ENCODE measurements at places on chromosomes 2 and 18.
A peak's percentile ranks its signal among the peaks of the same experiment; 100 is the strongest.

DNA sequence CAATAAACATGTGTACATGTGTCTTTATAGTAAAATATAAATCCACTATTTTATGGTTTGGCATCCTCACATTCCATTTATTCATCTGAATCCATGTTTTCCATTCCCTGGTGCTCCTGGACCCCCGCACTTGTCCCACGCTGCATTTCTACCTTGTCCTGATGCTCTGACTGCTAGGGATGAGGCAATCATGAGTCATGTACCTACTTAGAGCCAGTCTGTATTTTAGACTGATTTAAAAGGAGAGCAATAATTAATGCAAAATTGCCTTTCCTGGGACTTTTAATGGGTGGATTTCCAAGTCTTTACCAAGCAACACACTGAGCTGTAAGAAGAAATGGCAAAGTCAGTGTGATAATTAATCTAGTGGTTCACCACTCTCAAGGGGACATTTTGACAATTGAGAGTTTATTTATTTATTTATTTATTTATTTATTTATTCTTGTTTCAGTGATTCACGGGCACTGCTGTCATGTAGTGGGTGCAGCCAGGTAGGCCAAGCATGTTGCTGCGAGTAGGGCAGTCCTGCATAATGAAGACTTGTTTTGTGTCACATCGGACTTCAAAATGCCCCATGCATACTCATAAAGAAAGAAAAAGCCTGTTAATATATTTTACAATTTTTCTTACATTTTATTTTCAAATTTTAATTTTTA lies 419.3 kb upstream of the VWC2L start:
- no peak for DNase-seq

GRCh38 chr2:240913810-240914644 lies 7.9 kb downstream of the CROCC2 start:
- DNase-seq: peak; percentile 34

DNA sequence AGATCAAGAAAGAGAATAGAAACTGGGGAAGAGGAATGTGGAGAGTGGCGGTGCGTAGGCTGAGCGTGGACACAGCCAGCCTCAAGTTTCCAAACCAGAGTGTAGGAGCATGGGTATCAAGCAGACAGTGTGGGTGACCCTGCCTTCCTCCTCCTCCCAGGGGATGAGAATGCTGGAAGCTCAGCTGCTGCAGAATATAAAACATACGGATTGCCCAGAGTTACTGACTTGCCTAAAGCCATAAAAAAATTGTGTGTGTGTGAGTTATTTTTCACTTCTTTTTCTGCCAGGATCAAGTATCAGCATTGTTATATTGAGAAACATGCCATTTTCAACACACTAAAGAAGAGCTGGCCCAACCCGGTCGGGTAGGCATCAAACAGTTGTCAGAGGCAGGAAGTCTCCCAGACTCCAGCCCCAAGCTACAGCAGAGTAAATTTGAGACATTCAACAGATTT lies 333.3 kb upstream of the ACVR2A start:
- DNase-seq: no peak

- no peak for DNase-seq
These were observed 15.4 kb upstream of the ATP6V1B1 start for GRCh38 chr2:70920367-70920715.

- no peak for DNase-seq
These were observed 35.1 kb upstream of the CDC42EP3 start for GRCh38 chr2:37706334-37707183.

- no peak for DNase-seq
These were observed 31.0 kb downstream of the EIF2AK3 start for GRCh38 chr2:88596141-88596830.

- DNase-seq: no peak
These were observed 29.6 kb downstream of the TCF7L1 start for GRCh38 chr2:85162746-85163301.

DNA sequence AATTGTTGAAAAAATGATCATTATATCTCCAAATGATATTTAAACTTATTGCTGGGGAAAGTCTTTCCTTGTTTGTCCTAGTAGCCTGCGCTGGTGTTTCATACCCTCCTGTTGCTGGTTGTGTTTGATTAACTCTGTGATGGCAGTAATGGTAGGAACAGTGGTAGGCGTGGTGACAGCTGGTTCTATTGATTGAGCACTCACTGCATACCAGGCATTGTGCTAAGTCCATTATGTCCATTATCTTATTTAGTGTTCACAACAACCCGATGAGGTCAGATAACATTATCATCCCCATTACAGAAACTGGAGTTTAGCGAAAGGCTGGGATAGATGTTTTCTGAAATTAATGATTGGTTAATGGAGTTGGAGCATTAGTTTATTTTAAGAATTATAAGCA lies 77.8 kb upstream of the STON1 start:
- no peak for DNase-seq

DNA sequence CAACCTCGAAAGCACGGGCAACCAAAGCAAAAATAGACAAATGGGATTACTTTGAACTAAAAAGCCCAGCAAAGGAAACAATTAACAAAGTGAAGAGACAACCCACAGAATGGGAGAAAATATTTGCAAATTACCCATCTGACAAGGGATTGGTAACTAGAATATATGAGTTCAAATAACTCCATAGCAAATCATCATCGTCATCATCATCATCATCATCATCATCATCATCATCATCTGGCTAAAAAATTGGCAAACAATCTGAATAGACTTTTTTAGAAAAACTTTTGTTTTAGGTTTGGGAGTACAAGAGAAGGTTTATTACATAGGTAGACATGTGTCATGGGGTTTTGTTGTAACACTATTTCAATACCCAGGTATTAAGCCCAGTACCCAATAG lies 1239.3 kb upstream of the FAM98A start:
- DNase-seq: no peak

GRCh38 chr18:56246916-56247315 lies 391.5 kb downstream of the TXNL1 start:
- no peak for DNase-seq

DNA sequence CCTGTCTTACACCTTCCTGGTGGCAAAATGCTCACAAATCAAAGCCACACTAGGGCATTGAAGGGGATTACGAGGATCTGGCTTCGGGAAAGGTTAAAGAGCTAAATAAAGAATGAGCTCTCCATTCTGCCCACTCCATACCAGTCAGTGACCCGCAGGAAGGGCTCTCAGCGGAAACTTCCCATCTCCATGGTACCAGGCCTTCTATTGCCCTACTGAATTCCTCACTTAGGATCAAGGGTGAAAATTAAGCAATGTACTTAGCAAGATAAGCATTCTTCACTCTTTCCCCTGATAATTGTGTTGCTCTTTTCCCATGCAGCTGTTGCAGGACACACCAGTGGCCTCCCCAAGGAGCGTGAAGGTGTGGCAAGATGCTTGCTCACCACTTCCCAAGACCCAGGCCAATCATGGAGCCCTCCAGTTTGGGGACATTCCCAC lies 75.6 kb upstream of the TTC39C start:
- DNase-seq: no peak

- DNase-seq: no peak
These were observed 95.7 kb downstream of the MAPRE2 start for GRCh38 chr18:35136885-35137284.

DNA sequence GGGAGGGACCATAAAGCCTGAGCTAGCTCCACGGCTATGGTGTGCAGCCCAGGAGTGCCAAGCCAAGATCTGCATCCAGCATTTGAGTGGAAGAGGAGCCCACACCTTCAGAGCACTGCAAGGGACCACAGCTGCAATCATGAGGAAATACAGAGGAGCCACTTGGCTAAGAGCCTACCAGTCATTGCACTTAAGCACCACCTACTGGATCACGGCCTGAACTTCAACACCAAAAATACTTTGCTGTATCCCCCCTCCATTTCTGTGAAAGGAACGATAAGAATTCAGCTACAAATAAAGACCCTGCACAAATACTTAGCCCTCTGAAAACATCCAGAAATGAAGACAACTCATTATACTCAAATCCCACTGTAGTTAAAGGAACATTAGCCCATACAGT lies 545.3 kb downstream of the TSN start:
- no peak for DNase-seq

DNA sequence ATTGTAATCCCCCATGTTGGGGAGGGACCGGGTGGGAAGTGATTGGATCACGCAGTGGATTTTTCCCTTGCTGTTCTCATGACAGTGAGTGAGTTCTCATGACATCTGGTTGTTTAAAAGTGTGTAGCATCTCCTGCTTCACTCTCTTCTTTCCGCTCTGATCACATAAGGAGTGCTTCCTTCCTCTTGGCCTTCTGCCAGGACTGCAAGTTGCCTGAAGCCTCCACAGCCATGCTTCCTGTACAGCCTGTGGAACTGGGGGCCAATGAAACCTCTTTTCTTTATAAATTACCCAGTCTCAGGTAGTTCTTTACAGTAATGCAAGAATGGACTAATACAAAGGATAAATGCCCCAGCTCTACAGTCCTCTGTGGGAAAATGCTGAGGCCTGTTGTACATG lies 437.5 kb upstream of the NXPH2 start:
- no peak for DNase-seq

GRCh38 chr2:208392300-208392699 lies 14.3 kb upstream of the PTH2R start:
- no peak for DNase-seq

DNA sequence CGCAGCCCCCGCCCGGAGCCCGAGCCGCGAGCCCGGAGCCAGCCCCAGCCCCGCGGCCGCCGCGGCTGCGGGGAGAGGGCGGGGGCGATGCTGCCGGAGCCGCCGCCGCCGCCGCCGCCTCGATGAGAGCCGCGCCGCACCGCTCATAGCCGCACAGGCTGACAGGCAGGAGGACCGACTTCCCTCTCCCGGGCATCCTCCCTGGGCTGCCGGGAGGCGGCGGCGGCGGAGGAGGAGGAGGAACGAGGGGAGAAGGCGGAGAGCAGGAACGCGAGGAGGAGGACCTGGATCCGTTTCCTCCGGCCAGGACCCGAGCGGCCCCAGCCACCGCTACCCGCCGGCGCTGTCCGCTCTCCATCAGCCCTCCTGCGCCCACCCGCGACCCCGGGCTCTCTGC lies 370 bp downstream of the KLHL29 start:
- DNase-seq: peak; percentile 19

DNA sequence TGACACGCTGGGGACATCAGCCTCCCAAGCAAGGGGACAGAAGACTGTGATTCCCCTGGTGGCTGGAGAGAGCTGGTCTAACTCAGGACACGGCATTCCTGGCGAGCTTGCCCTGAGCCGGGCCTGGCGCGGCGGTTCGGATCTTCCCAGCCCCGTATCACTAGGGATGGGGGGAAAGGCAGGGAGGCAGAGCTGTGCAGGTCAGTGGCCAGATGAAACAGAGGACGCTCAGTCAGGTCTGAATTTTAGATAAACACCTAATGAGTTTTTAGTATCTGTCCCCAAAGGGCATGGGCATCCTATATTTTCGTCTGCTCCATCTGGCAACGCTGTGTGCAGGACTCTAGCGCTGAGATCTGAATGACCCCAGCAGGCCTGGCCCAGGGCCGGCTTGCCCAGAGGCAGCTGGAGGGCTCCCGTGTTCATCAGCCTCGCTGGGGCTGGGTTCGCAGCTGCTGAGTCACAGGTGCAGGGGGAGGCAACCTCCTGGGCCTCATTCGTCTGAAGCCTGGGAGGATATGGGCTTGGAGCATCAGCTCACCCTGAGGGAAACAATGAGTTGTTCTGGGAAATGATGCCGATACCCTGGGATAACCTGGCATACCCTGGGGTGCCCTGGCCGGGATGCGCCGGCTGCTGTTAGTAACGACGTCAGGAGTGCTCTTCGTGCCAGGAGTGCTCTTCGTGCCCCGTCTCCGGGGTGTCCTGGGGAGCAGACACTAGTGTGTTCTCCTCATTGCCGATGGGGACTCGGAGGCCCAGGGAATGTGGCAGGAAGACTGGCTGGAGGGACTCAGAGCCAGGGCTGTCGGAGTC lies 48.1 kb upstream of the HPCAL1 start:
- DNase-seq: no peak

DNA sequence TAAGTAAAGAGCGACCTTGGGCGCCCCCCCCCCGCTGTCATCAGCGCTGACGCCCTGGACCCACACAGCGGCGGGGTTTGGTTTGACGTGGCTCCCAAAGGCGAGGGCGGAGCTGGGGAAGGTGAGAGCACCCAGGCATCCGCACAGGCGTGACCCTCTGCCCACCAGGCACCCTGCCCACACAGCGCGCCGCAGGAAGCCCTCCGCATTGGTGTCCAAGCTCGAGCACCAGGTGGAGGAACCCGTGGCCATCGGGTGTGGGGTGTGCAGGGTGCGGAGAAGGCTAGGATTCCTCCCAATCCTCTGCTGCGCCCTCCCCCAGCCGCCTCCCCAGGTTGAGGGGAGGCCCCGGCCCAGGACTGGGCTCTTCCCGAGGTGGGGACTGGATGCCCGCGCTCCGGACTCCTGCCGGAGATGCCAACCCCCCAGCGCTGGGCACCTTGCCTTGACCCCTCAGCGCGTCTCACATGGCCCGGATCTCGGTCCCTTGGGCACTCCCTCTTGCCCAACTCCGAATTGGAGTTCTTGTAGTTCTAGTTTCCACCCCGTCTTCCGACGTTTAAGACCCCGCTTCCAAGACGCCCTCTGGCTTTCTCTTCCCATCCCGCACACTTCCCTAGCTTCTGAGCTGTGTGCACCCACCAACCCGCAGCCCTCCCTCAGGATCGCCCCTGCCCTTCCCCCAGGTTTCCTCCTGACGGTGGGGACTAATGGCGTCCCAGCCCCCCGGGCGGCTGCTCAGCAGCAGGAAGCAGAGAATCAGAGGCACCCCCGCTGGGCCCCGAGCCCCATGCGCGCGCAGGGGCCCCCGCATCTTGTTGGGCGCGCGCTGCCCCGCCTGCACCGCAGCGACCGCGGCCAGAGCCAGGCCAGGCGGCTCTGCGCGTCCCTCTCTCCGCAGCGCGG lies 25.9 kb upstream of the RESP18 start:
- no peak for DNase-seq

GRCh38 chr18:25349131-25349925 lies 2.6 kb downstream of the ZNF521 start:
- DNase-seq: no peak

DNA sequence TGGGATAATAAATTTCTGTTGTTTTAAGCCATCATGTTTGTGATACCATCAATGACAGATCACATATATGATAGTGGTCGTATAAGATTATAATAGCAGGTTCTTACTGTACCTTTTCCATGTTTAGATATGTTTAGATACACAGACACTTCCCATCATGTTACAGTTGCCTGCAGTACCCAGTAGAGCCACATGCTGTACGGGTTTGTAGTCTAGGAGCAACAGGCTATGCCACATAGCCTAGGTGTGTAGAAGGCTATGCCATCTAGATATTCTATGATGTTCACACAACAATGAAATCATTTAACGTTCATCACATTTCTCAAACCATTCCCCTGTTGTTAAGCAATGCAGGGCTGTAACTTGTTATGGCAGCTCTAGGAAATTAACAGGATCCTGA lies 132.9 kb upstream of the SH3BP4 start:
- DNase-seq: no peak
